ENCODE measurements at places on chromosomes 5 and 9. TPM values are rescaled to one million over a fixed set of nuclear protein-coding genes. Genes with fewer than 3 reads are reported as not detected.

The CCDC180 gene
- total RNA-seq: 15.1 TPM

The DMRTA1 gene
- not detected for total RNA-seq

GRCh38 chr9:32899761-32900160 lies 101.7 kb downstream of the APTX start:
- H3K4me3 ChIP-seq: no peak overlapping the region
- H3K36me3 ChIP-seq: no peaks in the 10 kb centered on the region
- H3K27ac ChIP-seq: no peak overlapping the region
- no peaks in the 10 kb centered on the region for H3K27me3 ChIP-seq
- no peaks in the 10 kb centered on the region for H3K4me1 ChIP-seq

DNA sequence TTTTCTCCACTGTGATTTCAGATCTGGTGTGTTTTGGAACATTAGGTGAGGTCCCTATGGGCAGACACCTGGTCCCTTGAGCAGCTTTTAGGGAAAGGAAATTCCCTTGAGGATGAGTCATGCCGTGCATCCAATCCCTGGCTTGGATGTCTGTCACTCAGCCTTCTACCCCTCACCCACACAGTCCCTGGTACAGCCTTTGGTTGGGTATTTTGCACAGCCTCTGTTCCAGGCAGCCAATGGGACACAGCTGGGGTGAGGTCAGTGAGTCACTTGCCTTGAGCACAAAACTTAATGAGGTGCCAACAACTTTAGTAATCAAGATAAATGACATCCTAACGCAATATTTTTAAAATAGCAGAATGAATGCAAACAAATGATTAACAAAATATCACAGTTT lies 22.7 kb upstream of the SVEP1 start:
- no peaks in the 10 kb centered on the region for H3K36me3 ChIP-seq
- no peak overlapping the region for H3K27ac ChIP-seq
- no peaks in the 10 kb centered on the region for H3K4me1 ChIP-seq
- DNase-seq: no peak
- no peaks in the 10 kb centered on the region for H3K27me3 ChIP-seq

GRCh38 chr9:34907044-34907443 lies 51.0 kb upstream of the PHF24 start:
- no peaks in the 10 kb centered on the region for H3K36me3 ChIP-seq
- H3K4me1 ChIP-seq: no peaks in the 10 kb centered on the region
- H3K4me3 ChIP-seq: no peak overlapping the region
- no peak overlapping the region for H3K27ac ChIP-seq
- H3K27me3 ChIP-seq: no peaks in the 10 kb centered on the region
- no peak for DNase-seq

DNA sequence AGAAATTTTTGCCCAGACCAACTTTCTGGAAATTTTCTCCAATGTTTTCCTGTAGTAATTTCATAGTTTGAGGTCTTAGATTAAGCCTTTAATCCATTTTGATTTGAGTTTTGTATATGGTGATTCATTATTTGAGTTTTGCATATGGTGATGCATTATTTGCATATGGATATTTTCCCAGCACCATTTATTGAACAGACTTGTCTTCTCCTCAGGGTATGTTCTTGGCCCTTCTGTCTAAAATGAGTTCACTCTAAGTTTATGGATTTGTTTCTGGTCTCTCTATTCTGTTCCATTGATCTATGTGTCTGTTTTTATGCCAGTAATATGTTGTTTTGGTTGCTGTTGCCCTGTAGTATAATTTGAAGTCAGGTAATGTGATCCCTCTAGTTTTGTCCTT lies 139.3 kb downstream of the SLC25A46 start:
- no peak overlapping the region for H3K4me3 ChIP-seq
- H3K36me3 ChIP-seq: no peaks in the 10 kb centered on the region
- H3K27ac ChIP-seq: no peak overlapping the region
- no peaks in the 10 kb centered on the region for H3K27me3 ChIP-seq
- no peak for DNase-seq
- no peaks in the 10 kb centered on the region for H3K4me1 ChIP-seq

- H3K4me1 ChIP-seq: no peaks in the 10 kb centered on the region
- no peak overlapping the region for H3K4me3 ChIP-seq
- no peaks in the 10 kb centered on the region for H3K27me3 ChIP-seq
Observed at GRCh38 chr9:129697656-129698253, 32.3 kb downstream of the PRRX2 start.
